ENCODE measurements at places on chromosomes 7 and 10.

- DNase-seq: no peak
Measured at GRCh38 chr7:36854652-36855051, 130.4 kb upstream of the AOAH start.

DNA sequence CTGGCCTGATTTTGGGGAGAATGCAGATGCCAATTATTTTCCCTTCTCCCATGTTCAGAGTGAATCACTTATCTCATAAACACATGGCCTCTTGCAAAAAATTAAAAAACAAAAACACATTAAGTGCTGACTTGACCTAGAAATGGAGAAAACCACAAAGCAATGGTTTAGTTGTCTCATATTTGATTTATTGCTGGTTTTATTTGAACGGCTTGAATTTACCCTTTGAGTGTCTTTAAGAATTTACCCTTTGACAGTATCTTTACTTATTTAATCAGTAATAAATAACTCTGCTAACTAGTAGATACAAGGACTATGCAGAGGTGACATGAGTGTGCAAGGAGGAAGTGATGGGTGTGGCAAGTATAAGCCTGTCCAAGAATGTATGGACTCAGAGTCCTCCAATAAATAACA lies 68.1 kb upstream of the GSDME start:
- DNase-seq: no peak

DNA sequence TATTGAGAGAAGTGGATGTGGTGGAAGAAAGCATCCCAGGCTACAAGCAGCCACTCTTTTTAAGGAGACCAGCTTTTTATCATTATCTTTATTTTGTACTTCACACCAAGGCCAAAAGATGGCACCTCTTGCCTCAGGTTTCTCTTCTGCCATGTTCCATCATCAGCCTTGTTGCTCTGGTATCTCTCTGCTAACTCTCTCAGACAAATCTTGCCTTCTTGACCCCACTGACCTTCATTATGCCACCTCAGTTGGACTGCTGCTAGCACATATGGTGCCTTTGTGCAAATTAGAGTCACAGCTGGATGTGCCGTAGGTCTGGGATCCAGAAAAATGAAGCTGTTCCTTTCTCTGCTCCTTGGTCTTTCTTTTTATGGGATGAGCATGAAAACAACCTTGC lies 47.1 kb upstream of the DYNC1I1 start:
- peak; percentile 43 for DNase-seq

DNA sequence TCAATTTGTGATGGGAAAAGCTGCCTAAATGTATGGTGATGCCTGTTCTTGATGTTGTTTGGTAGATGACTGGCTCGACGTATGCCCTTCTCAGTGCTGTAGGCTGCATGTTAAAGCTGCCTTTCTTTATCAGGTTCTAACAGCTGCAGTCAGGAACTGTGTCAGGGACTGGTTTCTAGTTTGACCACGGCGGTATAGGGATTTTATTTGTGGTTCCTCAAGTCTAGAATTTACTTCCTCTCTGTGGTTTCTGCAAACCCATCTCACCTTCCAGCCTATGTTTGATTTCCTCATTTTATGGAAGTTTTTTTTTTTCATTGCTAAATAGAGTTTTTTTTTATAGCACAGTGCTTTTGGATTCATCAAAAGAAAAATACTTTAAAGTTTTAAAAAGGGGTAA lies 26.5 kb downstream of the LMTK2 start:
- no peak for DNase-seq

GRCh38 chr7:19944363-19945120 lies 171.1 kb upstream of the TMEM196 start:
- no peak for DNase-seq

- DNase-seq: no peak
Measured at GRCh38 chr7:30977222-30977621, 13.5 kb downstream of the GHRHR start.

DNA sequence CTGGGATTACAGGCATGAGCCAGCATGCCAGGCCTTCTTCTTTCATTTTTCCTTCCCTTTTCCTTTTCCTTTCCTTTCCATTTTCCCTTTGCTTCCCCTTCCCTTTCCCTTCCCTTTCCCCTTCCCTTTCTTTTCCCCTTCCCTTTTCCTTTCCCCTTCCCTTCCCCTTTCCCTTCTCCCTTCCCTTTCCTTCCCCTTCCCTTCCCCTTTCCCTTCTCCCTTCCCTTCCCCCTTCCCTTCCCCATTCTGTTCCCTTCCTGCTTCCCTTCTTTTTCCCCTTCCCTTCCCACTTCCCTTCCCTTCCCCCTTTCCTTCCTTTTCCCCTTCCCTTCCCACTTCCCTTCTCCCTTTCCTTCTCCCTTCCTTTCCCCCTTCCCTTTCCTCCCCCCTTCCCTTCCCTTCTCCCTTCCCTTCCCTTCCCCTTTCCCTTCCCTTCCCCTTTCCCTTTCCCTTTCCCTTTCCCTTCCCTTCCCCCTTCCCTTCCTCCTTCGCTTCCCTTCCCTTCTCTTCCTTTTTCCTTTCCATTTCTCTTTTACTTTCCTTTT lies 712.2 kb upstream of the POM121L12 start:
- no peak for DNase-seq

DNA sequence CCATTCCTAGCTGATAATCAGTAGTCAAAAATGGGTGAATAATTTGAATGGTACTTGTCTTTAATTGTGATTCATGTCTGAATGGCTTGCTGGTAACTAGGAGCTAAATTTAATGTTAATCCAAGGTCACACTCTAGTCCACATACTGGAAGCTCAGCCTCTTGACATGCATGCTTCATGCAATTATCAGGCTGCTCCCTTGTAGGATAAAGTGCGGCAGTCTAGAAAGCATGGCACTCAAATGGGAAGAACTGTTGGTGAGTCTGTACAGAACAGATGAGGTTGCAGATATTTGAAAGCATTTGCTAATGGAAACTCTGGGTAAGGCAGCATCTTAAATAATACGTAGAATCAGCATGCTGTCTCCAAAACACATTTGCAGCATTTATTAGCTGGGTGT lies 499.4 kb downstream of the AUTS2 start:
- no peak for DNase-seq

DNA sequence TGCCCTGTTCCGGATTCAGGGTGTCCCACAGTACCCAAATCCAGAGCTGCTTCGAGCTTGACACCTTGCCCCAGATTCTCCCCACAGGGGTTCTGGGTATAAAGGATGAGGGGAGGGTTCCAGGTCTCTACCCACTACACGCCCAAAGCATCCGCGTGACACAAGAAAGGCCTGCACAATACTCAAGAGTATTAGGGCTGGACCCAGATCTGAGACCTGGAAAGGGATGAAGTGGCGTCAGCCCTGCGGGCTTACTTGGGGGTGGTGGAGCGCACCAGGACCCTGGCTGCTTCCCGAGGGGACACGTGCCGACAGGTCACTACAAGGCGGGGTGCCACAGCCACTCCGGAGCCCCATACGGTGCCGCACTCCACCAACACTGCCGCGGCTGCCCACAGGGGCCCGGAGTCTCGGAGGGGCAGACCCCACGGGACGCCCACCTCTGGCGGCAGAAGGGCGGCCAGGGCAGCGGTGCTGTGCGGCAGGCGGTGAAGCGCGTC lies 1.3 kb downstream of the TYSND1 start:
- DNase-seq: no peak

- no peak for DNase-seq
Measured at GRCh38 chr10:93106631-93107072, 33.0 kb downstream of the CYP26A1 start.

- peak; percentile 19 for DNase-seq
Measured at GRCh38 chr10:42367532-42368230, 270.7 kb downstream of the ZNF33B start.
